Gastrocnemius medialis (tissue), 4 donors: ENCODE measurements at places on chromosomes 3 and 15.

GRCh38 chr3:157776861-157777260 is 273.6 kb upstream of the VEPH1 start:
- DNase-seq: no peak

DNA sequence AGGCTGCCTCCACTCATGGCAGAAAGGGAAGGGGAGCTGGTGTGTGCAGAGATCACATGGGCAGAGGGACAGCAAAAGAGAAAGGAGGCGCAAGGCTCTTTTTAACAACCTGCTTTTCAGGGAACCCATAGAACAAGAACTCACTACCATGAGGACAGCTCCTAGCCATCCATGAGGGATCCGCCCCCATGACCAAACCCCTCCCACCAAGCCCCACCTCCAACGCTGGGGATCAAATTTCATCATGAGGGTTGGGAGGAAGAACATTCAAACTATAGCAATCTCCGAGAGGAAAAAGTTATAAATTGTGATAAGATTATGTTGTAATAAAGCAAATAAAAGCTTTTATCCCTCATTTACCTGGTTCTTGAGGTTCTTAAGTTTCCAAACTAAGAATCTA is 84.7 kb upstream of the LMCD1 start:
- no peak for DNase-seq

GRCh38 chr3:142935963-142936362 is 27.5 kb downstream of the PAQR9 start:
- no peak for DNase-seq

DNA sequence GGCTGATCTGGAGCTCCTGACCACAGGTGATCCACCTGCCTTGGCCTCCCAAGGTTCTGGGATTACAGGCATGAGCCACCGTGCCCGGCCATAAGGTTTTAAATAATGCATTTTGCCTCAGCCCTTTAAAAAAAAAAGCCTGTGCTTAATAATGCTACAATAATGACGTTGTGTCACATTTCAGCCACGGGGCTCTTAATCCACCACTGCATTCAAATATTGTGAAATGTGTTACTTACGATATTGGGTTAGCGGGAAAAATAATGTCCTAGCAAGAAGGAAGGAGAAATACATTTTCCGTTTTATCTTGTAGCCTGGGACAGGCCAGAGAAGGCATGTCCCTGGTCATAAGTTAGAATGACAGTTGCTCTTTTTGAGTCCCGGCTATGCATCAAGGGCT is 17.6 kb downstream of the PAQR5 start:
- no peak for DNase-seq

DNA sequence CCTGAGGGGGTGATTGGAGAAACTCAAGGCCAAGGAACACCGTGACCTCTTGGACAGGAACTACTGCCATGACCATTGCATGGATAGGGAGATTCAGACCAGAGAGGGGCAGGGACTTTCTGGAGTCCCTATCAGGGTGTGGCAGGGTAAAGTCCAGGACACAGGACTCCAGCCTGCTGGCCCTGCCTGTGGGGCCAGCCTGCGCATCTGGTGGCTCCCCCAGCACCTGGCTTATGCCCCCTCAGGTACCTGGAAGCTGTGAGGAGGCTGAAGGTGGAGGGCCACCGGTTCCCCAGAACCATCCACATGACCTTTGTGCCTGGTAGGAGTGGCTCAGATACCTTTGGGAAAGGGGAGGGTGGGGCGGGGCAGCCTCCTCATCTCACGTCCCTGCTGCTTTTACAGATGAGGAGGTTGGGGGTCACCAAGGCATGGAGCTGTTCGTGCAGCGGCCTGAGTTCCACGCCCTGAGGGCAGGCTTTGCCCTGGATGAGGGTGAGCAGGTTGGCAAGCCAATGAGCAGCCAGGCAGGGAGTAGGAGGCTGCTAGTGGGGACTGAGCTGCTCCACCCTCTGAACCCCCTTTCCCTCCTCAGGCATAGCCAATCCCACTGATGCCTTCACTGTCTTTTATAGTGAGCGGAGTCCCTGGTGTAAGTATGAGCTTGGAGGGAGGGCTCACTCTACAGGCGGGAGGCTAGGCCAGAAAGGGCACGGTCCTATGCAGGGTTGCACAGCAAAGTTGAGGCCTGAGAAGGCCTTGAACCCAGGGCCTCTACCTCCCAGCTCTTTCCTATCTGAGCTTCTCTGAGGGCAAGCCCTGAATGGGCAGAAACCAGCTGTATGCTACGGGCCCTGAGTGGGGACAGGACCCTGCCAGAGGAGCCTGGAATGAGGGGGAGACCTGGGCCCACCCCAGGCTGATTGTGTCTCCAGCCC is 2.9 kb downstream of the ACY1 start:
- DNase-seq: no peak

DNA sequence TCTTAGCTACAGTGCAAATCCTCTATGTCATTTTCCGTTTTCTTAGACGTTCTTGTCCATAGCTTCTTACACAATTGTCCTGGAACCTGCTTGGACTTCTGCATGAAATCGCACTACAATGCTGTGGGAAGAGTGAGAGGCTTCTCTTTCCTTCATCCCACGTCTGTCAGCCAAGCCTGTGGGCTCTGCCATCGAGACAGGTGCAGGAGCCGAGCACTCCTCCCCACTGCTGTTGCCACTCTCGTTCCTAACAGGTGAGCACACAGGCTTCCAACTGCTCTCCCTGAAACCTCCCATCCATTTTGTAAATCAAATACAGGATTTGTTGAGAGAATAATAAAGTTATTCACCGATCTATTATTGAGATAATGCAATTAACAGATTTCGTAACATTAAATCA is 23.5 kb downstream of the ZXDC start:
- DNase-seq: peak; percentile 66

DNA sequence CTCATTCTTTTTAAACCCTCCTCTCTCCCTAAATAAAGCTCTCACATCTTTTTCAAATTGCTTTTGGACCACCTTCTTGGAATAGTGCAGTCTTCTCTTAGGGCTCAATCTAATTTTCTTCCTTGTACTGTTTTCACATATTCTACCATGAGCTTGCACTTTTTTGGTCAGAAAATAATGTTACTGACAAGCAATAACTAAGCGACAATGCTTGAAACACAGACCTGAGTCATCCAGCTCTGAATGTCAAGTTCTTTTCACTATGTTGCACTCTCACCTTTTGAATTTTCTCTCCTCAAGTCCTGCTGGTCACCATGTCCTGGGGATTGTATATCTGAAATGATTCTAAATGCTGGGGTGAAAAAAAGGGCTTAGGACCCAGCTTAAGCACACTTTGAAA is 8.9 kb downstream of the TNFAIP8L3 start:
- no peak for DNase-seq

GRCh38 chr3:49238274-49239127 is 38.5 kb downstream of the C3orf62 start:
- peak; percentile 50 for DNase-seq

DNA sequence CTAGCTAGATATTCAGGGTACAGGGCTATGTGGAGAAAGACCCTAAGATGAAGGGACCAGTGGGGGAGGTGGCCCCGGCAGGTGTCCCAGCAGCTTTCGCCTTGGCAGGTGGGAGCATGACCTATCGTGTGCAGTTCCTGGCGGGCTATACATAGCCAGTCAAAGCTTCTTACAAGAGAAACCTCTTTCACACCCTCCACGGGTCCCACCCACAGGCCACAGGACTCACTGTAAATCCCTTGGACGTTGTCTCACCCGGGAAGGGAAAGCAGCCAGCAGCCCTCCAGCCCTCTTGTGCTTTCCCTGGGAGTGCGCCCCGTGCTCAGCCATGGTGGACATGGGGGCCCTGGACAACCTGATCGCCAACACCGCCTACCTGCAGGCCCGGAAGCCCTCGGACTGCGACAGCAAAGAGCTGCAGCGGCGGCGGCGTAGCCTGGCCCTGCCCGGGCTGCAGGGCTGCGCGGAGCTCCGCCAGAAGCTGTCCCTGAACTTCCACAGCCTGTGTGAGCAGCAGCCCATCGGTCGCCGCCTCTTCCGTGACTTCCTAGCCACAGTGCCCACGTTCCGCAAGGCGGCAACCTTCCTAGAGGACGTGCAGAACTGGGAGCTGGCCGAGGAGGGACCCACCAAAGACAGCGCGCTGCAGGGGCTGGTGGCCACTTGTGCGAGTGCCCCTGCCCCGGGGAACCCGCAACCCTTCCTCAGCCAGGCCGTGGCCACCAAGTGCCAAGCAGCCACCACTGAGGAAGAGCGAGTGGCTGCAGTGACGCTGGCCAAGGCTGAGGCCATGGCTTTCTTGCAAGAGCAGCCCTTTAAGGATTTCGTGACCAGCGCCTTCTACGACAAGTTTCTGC is 15.0 kb downstream of the GRK7 start:
- DNase-seq: no peak

- no peak for DNase-seq
These were observed at the start of gene CRYGS for GRCh38 chr3:186544281-186544680. Gene CRYGS, minus strand, starts transcription at chr3:186544380. Its CDS starts 54 bp downstream, at chr3:186544326.

DNA sequence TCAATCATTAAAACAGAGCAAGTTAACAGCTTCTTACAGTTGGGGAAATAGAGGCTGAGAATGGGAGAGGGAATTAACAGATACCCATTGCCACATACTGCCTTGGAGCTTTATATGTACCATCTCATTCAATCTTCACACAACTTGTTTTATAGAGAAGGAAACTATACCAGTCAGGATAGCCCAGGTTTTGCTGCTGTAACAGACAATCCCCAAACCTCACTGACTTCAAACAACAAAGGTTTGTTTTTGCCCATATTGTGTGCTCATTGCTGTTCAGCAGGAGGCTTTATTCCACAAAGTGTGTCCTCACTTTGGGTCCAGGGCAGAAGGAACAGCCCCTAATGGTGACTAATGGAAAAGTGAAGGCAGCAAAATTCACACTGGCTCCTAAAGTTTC is 59.2 kb downstream of the SPSB4 start:
- DNase-seq: no peak

- DNase-seq: no peak
These were observed 969.4 kb downstream of the ROBO1 start for GRCh38 chr3:78798266-78798832.

- no peak for DNase-seq
These were observed 722 bp downstream of the RBMS3 start for GRCh38 chr3:29281344-29282241.

DNA sequence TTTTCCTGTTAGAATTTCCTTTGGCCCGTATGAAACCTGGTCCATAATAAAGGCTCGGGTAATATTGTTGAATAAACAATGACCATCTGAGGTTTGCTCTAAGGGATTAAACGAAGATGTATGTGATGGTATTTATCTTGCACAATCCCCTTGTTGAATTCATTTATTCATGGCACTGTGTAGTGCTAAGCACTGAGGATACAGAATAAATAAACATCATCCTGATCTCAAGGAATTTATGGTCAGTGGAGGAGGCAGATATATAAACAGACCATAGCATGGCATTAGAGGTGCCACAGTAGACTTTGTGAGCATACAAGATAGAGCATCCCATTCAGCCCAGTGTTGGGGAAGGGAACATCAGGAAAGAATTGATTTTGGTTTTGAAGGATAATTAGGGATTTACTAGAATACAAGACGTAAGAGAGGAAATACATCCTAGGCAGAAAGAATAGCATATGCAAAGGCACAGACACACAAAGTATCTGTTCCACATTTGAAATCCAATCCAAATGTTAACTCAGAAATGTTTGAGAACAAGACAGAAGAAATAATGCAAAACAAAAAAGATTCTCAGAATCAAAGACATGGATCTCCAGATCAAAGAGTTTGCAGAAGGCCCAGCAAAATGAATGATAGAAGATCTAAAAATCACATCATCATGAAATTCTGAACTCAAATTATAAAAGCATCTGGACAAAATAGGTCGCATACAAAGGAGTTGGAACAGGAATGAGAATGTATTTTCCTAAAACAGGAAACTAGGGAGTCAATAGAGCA is 5.4 kb upstream of the IGF2BP2 start:
- DNase-seq: no peak

GRCh38 chr15:88835646-88836045 is 32.4 kb downstream of the ACAN start:
- no peak for DNase-seq

DNA sequence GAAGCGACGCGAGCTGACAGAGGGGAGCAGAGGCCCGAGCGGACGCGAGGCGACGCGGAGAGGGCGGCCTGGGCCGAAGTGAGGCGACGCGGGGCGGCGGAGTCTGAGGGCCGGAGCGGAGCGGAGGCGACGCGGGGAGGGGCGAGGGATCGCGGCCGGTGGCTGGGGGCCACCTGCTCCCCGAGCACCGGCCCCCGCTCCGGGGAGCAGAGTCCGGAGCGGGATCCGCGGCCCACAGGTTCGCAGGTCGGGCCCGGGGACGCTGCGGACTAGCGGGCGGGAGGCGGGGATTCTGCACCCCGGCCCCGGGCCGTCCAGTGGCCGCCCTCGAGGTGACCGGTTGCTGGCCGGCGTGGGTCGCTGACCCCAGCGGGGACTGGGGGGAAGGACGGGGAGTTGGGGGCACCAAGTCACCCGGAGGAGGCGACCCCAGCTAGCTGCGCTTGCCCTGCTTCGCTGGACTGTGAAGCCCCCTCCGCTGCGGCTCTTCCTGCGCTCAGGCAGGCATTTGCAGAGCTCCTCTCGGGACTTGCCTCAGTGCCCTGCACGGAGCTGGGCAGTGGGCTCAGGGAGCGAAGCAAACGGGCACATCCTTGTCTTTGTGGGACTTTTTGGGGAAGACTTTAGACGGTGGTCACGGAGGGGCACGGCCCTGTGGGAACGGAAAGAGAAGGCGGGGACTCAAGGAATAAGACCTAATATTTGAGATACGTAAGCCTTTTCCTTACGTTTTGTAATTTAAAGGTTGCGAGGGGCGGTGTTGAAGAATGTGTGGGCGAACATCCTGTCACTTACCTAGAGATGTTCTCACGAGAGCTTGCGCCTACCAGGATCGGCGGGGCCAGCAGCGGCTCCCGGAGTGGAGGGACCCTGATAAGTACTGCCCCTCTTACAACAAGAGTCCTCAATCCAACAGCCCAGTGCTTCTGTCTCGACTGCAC is 566 bp downstream of the HMCES start:
- DNase-seq: no peak

- no peak for DNase-seq
These were observed 5.8 kb upstream of the NRROS start for GRCh38 chr3:196633555-196634151.

DNA sequence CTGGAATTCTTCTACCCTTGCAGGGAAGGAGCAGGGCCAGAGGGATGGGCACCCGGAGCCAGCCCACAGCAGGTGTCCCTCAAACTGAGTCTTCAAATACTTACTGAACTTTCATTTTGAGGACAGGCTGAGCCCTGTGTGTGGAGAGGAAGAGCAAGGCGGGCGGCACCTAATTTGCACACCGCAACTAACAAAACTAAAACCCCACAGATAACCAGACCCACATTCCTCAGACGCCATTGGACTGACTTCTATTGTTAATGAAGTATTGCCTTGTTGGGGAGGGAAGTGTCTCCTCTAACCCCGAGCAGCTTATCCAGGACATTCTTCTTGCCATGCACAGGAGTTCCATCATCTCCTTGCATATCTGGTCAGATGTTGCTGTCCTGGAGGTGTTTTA is 105.2 kb upstream of the NR2E3 start:
- no peak for DNase-seq
